Inflammatory macrophage treated with lipopolysaccharide for 1 hour (primary cell): ENCODE measurements at places on chromosomes 1 and 21.

DNA sequence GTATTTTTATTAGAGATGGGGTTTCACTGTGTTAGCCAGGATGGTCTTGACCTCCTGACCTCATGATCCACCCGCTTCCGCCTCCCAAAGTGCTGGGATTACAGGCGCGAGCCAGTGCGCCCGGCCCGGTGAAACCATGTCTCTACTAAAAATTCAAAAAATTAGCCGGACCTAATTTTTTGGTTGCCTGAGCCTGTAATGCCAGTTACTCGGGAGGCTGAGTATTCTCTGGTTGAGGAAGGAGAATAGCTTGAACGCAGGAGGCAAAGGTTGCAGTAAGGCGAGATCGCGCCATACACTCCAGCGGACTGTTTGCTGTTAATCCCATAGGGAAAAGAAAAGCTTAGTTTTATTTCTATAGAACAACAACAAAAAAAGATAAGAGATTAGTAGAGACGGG is 29.9 kb upstream of the HJV start:
- no peak for DNase-seq

DNA sequence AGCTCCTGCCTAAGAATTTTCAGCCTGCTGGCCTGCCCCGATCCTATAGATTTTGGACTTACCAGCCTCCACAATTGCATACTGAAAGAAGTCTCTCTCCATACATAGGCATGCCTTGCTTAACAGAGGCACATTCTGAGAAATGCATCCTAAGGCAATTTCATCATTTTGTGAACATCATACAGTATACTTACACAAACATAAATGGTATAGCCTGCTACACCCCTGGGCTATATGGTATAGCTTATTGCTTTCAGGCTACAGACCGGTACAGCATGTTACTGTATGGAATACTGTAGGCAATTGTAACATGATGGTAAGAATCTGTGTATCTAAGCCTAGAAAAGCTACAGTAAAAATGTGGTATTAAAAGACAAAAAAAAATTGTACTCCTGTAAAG is 174.7 kb downstream of the NRIP1 start:
- DNase-seq = peak; percentile 25

GRCh38 chr1:215056584-215056983 is 26.0 kb upstream of the KCNK2 start:
- no peak for DNase-seq

GRCh38 chr1:51236531-51237350 is 668 bp downstream of the RNF11 start:
- DNase-seq = no peak

DNA sequence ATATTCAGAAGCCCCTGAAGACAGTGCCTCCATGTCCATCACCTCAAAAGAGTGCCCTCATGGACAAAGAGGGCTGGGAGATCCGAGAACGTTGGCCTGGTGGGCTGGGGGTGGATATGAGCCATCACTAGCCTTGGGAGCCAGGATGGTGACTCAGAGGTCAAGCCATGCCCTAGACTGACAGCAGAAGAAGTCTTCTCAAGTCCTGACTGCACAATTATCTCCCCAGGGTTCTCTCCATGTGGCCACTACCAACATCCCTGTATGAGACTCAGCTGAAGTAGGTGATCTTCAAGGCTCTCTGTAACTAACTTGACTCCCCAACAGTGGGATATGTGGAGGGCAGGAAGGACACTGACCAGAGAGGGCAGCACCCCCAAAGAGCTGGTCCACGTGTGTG is 7.1 kb upstream of the USF1 start:
- DNase-seq = no peak

- DNase-seq = no peak
Measured at GRCh38 chr1:245938046-245938435, 569.0 kb downstream of the SMYD3 start.

- no peak for DNase-seq
Measured at GRCh38 chr1:153506831-153507413, 28.9 kb downstream of the S100A6 start.

GRCh38 chr1:116128664-116129063 is 17.5 kb downstream of the MAB21L3 start:
- no peak for DNase-seq

GRCh38 chr1:92105546-92106081 is 25.5 kb downstream of the BTBD8 start:
- DNase-seq = no peak

DNA sequence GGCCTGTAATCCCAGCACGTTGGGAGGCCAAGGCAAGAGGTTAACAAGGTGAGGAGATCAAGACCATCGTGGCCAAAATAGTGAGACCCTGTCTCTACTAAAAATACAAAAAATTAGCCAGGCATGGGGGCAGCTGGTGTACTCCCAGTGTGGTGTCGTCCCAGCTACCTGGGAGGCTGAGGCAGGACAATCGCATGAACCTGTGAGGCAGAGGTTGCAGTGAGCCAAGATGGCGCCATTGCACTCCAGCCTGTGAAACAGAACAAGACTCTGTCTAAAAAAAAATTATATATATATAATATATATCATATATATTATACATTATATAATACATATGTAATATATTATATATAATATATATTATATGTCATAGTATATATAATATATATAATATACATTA is 249.2 kb upstream of the TPTE start:
- DNase-seq = peak; percentile 30

- DNase-seq = no peak
Measured at GRCh38 chr1:34057347-34058130, 107.5 kb downstream of the CSMD2 start.

GRCh38 chr21:46633566-46633965 is 1.9 kb upstream of the PRMT2 start:
- DNase-seq = no peak

DNA sequence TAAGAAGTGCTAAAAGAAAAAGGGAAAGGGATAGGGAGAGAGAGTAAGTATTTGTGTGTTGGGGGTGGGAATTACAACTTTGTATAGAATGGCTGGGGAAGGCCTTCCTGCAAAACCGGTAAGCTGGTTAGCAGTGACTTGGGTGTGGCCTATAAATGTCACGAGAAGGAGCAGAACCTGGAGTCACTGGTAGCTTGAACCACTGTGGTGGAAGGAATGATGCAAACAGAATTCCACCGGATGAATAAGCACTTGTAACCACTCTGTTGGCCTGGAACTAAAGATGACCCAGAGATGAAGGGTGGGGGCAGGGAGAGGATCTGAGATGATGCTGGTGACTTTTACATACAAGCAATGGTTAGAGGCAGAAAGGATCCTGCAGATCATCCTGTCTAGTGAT is 8.9 kb downstream of the XKR8 start:
- peak; percentile 18 for DNase-seq

- no peak for DNase-seq
Measured at GRCh38 chr1:229985613-229986010, 81.4 kb upstream of the GALNT2 start.
